Activated T-helper 17 cell treated with anti-CD3 and anti-CD28 coated beads, Interleukin-2, amount 50 U/mL, for 72 hours (primary cell): ENCODE measurements at places on chromosomes 11 and 22. TPM values are rescaled to one million over a fixed set of nuclear protein-coding genes. Genes with fewer than 3 reads are reported as not detected.

Gene OTOG
- not detected for total RNA-seq

Gene CNGA4
- total RNA-seq = not detected

Gene RIMBP3B
- total RNA-seq = 0.13 TPM

Gene C11orf97
- total RNA-seq = not detected

Gene SCGB1A1
- not detected for total RNA-seq

Gene LDHA
- total RNA-seq = 2,195 TPM

Gene EHF
- total RNA-seq = 0.35 TPM

Gene IGLL5
- total RNA-seq = not detected

Gene COPB1
- total RNA-seq = 93.4 TPM

Gene LIF
- total RNA-seq = 300 TPM

Gene OR9G4
- not detected for total RNA-seq

Gene MN1
- total RNA-seq = 0.13 TPM

Gene MYO18B
- 2.3 TPM for total RNA-seq

Gene CRYBB2
- 0.77 TPM for total RNA-seq

Gene MUC15
- not detected for total RNA-seq

Gene VSTM5
- not detected for total RNA-seq

Gene MS4A2
- not detected for total RNA-seq

Gene MAJIN
- total RNA-seq = 1.1 TPM

Gene OR56A5
- total RNA-seq = not detected

Gene VPREB1
- total RNA-seq = not detected

Gene CSF2RB
- 4.2 TPM for total RNA-seq

Gene NCAM1
- not detected for total RNA-seq

Gene GRK3
- 5.8 TPM for total RNA-seq

Gene OR51B2
- total RNA-seq = 0.29 TPM

Gene SCGB1D2
- not detected for total RNA-seq

Gene ENTHD1
- total RNA-seq = 1.2 TPM

Gene EXPH5
- 2.4 TPM for total RNA-seq

Gene C22orf39
- total RNA-seq = 18.6 TPM

Gene PGA5
- not detected for total RNA-seq

Gene CALCA
- total RNA-seq = not detected

Gene SMTNL1
- total RNA-seq = not detected

Gene CDK2AP2
- total RNA-seq = 65.0 TPM

Gene CEP126
- 1.5 TPM for total RNA-seq

Gene JAML
- total RNA-seq = 74.0 TPM

Gene CRYBA4
- 1.2 TPM for total RNA-seq

Gene MMP13
- not detected for total RNA-seq

Gene SCUBE2
- total RNA-seq = 0.66 TPM

Gene MEI1
- total RNA-seq = 39.8 TPM

Gene CELSR1
- total RNA-seq = 0.32 TPM
